ENCODE measurements at places on chromosomes 3 and 15.

DNA sequence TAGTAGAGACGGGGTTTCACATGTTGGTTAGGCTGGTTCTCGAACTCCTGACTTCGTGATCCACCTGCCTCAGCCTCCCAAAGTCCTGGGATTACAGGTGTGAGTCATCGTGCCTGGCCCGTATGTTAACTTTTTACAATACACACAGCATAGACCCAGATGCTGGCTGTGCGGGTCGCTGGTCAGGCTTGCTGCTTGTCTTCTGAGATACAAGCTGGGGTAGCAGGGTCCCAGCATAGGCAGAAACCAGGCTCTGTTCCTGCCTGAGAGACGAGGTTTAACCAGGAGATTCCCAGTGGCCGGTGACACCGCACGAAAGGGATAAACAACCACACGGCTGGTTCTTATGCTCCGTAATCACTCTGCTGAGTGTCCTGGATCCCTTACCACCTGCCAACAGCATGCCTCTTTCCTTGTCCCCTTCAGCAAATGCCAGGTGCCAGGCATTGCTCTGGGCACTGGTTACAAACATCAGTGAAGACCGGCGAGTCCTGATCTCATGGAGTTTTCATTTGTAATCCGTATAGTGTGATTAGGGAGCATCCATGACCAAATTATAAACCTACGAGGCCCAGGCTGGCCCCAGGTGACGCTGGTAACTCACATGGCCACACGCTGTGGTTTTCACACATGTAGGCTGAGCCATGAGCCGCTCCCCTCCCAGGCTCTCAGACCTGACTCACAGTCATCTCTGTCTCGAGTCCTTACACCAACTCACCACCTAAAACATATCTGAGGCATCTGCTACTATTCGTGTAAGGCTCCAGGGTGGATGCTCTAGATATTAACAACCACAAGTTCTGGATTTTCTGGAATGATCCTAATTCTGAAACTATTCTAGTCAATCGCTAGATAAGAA lies 125.7 kb downstream of the PDZRN3 start:
- no peak for DNase-seq

DNA sequence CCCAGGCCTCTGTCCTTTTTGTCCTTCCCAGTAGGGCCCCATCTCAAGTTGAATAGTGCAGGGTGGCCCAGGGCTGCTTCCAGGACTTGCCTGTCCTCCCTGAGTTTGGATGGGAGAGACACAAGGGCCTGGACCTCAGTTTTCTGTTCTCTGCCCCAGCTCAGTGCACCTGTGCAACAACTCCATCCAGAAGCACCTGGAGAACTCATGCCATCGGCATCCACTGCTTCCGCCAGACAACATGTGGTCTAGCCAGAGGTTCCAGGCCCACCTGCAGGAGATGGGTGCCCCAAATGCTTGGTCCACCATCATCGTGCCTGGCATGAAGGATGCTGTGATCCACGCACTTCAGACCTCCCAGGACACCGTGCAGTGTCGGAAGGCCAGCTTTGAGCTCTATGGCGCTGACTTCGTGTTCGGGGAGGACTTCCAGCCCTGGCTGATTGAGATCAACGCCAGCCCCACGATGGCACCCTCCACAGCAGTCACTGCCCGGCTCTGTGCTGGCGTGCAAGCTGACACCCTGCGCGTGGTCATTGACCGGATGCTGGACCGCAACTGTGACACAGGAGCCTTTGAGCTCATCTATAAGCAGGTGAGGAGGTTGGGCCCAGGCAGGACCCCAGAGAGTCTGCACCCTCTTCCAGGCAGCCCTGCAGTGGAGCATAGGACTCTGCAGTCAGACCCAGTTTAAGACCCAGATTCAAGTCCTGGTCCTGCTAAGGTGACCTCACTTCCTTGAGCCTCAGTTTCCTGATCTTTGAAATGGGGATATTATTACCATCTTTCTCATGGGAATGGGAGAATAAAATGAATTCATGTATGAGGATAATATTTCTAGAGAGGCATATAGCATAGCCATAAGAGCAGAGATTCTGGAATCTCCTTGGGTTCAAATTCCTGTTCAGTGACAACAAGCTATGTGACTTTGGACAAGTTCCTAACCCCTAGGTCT lies 14.7 kb downstream of the RPUSD3 start:
- DNase-seq, result no peak

DNA sequence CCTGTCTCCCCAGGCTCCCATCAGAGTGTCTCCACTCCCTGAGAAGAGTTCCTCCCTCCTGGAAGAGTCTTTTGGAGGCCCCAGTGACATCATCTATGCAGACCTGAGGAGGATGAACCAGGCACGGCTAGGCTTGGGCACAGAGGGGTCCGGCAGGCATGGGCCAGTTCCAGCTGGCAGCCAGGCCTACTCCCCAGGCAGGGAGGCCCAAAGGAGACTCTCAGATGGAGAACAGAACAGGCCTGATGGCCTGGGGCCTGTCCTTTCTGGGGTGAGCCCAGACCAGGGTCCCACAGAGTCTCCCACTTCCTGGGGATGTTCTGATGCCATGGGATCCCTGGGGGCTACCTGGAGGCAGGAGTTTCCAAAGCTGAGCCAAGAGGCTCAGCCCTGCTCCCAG lies 8.5 kb downstream of the SH2D7 start:
- no peak for DNase-seq

DNA sequence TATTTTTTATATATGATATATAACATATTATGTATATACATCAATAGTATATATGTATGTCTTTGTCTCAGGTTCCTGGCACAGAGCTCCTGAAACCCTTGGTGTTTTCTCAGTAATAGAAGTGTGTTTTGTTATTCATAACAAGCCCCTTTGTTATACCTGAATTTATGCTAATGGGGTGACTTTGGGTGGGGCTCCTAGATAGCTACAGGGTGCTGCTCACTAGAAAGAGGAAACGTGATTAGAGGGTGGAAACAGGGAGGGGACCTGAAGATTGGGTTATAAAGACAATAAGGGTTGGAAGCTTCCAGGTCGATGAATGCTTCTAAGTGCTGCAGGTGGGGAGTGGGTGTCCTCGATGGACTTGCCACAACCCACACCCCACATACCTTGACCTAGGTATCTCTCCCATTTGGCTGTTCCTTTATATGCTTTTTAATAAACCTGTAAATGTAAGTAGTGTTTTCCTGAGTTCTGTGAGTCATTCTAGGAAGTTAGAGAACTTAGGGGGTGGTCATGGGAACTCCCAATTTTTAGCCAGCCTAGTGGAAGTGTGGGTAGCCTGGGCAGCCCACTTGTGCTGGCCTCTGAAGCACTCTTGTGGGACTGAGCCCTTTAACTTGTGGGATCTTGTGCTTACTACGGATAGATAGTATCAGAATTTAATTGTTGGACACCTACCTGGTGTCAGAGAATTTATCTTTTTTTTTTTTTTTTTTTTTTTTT lies 36.9 kb upstream of the C15orf39 start:
- no peak for DNase-seq

DNA sequence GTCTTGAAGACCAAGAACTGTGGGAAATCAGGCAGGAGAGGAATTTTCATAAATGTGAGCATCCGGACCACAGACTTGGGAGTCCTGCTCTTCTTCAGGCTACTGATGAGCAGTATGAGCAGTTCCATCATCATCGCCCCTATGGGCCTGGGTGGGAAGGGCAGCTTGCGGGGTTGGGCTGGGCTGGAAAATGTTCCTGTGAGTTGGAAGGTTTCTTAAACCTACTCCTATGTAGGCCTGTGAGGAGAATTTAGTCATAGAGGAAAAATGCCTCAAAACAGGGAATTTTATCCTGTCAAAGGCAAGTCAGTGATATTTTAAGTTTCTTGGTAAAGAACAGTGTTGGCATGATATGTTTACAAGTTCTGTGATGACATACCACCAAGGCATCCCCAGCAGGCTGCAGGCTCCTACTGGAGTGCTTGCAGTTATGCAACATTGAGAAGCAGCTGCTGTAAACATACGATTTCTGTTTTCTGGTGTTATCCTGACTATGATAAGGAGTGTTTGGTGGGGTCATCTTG lies 10.3 kb downstream of the MASP1 start:
- DNase-seq, result no peak

DNA sequence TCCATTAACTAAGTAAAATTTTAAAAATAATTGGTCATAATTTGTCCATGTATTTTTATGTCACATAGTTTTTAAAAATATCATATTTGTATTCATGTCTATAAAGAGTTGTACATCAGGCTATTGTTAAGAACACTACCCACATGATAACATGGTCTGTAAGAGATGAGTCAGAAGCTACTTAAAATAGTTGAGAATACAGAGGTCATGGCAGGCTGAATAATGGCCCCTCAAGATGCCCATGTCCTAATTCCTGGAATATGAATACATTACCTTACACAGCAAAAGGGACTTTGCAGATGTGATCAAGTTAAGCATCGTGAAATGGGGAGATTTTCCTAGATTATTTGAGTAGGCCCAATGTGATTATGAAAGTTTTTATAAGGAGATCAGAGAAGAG lies 782.9 kb upstream of the GOLIM4 start:
- DNase-seq, result no peak

DNA sequence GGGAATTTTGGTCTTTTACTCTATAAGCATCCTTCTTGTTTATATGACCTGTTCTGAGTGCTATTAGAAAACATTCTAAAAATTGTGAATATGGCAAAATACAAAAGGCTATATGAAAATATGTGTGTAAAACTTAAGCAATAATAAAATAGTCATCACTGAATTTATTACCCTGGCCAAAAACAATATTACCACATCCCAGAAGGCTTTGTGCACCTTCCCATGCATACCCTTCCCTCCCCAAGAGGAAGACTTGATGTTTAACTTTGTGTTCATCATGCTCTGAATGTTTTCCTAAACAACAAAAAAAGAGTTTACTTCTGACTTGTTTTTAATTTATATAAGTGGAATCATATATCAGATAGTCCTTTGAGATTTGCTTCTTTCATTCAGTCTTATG lies 155.1 kb upstream of the TNIK start:
- DNase-seq, result no peak

DNA sequence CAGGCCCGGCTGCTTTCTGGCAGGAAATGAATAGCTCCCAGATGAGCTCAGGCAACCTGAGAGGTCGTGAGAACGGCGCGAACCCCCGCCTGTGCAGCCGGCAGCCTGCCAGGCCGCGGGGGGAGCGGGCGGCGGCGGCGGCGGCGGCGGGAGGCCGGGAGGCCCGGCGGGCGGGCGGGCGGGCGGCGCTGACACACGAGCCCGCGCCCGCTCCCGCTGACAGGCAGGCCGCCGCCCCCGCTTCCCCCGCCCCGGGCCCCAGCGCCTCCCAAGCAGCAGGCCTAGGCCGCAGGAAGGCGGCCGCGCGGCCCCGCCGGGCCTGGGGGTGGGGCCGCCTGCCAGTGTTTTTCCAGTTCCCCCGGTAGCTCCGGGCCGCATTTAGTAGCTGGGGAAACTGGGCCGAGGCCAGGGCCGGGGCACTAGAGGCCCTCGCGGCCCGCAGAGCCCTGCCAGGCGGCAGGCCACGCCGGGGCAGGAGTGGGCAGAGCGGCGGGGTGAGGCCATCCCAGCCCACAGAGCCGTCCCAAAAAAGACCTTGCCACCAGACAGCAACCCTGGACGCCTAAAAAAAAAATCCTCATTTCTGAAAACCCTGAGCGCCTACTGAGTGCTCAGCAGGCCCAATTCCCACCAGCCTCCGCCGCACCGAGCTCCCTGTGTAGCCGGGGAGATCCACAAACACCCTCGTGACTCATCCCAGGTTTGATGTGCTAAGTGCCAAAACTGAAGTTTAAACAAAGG lies 5.6 kb downstream of the HES1 start:
- DNase-seq, result peak; percentile 41

DNA sequence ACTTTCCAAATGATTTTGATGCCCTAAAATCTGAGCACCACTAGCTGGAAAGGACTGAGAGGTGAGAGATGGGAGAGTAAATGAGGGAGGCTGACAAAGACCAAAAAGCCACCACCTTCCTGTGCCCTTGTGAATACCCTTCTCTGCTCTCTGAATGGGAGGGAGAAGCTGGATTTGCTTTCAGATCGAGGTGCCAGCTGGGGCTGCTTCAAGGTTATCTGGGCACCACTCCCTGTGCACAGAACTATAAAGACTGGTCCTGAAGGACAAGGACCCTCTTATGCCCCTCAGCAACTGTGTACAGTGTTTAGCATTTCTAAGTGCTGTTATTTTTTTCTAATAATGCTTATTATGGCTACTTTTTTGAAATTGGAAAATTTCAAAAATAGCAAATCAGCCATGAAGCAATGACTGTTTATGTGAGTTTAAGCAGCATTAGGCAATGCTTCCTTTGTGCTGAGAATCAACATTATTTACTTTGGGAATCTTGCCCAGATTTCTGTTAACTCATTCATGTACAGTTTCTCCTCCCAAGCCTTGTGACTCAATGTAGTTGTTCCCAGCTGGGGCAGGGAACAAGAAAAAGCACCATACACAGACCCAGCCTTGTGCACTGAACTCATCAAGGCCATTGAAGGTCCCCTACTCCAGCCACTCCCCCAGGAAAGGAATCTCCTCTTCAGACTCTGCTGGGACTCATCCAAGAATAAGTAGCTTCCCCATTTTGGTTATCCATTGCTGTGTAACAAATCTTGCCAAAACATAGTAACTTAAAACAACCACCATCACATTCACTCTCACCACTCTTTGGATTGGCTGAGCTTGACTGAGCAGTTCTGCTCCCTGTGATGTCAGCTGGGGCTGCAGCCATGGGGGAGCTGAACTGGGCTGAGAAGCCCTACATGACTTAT lies 37.3 kb upstream of the CDV3 start:
- no peak for DNase-seq

- DNase-seq, result peak; percentile 47
Observed at GRCh38 chr3:16906682-16907081, 21.9 kb downstream of the PLCL2 start.

GRCh38 chr15:85831415-85832113 lies 36.8 kb upstream of the KLHL25 start:
- DNase-seq, result peak; percentile 27
